ENCODE measurements at places on chromosomes 7 and 10. TPM values are rescaled to one million over a fixed set of nuclear protein-coding genes. Genes with fewer than 3 reads are reported as not detected.
A peak's percentile ranks its signal among the peaks of the same experiment; 100 is the strongest.

The NUTM2A gene
- total RNA-seq = 1.5 TPM

The C10orf53 gene
- total RNA-seq = not detected

The SCART1 gene
- total RNA-seq = 3.9 TPM

The SLIT1 gene
- total RNA-seq = 0.35 TPM

The TRIM50 gene
- 0.19 TPM for total RNA-seq

The MOGAT3 gene
- total RNA-seq = 0.25 TPM

The GPR146 gene
- total RNA-seq = 10.3 TPM

The SPDYE9 gene
- total RNA-seq = not detected

GRCh38 chr10:122325235-122325634 is 49.3 kb upstream of the PLEKHA1 start:
- H3K27me3 ChIP-seq = no peaks in the 10 kb centered on the region
- DNase-seq = no peak
- H3K4me1 ChIP-seq = no peaks in the 10 kb centered on the region
- H3K4me3 ChIP-seq = no peak overlapping the region
- H3K27ac ChIP-seq = no peak overlapping the region

DNA sequence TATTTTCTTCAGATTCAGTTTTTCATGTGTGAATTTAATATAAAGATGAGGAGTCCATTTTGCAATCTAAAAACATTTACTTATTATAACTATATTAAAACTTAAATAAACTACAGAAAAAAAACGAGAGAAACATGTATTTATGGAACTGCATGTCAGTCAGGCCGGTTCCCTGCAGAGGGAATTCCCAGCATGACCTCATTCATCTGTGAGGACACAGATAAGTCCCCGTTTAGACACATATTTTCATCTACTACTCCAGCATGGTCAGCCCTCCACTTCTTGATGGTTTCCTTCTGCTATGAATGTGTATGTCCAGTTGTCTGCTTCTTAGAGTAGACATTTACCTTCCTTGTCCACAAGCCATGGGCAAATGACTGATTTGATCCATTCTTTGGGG is 339.1 kb downstream of the SEMA3D start:
- no peaks in the 10 kb centered on the region for H3K27me3 ChIP-seq
- no peak for DNase-seq
- H3K4me3 ChIP-seq = no peak overlapping the region
- H3K27ac ChIP-seq = no peak overlapping the region
- H3K36me3 ChIP-seq = no peaks in the 10 kb centered on the region

GRCh38 chr7:137040745-137041144 is 172.3 kb downstream of the CHRM2 start:
- no peaks in the 10 kb centered on the region for H3K27me3 ChIP-seq
- H3K36me3 ChIP-seq = no peaks in the 10 kb centered on the region
- H3K27ac ChIP-seq = no peak overlapping the region
- no peak for DNase-seq
- no peak overlapping the region for H3K4me3 ChIP-seq
- no peaks in the 10 kb centered on the region for H3K4me1 ChIP-seq

GRCh38 chr7:138588986-138589385 is 112.2 kb downstream of the SVOPL start:
- no peak for DNase-seq
- no peaks in the 10 kb centered on the region for H3K27me3 ChIP-seq
- peaks cover 6% of the 10 kb centered on the region for H3K36me3 ChIP-seq

DNA sequence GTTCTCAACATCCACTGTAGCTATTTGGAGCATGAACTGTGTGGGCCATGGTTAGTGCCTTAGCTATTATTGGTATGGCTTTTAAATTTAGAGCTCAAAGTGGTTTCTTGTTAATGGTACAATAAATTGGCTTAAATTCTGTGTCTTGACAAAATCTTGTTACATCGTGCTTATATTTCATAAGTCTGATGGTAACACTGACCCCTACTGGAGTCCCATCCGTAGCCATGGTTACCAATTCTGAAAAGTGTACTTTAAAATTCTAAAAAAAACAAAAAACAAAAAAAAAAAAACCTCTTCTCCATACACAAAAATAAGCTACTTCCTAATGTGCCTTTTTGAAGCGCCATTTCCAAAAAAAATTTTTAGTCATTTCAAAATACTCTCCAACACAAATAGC is 6.4 kb upstream of the RPP30 start:
- no peak for DNase-seq
- H3K36me3 ChIP-seq = no peaks in the 10 kb centered on the region
- no peak overlapping the region for H3K4me3 ChIP-seq
- no peak overlapping the region for H3K27ac ChIP-seq
- H3K27me3 ChIP-seq = peaks cover 2% of the 10 kb centered on the region

DNA sequence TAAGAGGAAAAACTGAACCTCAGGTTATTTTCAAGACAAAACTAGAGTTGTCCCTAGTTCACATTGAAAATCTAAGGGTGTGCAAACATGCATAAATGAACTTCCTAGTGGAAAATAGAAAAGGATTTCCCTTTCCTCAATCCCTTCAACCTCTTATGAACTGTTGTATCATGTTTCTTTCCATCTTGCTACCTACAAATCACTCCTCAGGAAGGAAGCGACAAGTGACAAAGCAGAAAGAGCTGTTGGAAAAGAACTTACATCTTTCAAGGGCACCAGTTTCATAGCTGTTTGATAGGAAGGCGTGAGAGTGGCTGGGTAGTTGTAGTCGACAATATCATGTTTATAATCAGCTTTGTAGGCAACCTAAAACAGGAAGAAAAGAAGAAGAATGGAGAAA is 23.9 kb downstream of the NRAP start:
- no peak overlapping the region for H3K4me3 ChIP-seq
- H3K27me3 ChIP-seq = no peaks in the 10 kb centered on the region
- no peak overlapping the region for H3K27ac ChIP-seq
- no peak for DNase-seq

DNA sequence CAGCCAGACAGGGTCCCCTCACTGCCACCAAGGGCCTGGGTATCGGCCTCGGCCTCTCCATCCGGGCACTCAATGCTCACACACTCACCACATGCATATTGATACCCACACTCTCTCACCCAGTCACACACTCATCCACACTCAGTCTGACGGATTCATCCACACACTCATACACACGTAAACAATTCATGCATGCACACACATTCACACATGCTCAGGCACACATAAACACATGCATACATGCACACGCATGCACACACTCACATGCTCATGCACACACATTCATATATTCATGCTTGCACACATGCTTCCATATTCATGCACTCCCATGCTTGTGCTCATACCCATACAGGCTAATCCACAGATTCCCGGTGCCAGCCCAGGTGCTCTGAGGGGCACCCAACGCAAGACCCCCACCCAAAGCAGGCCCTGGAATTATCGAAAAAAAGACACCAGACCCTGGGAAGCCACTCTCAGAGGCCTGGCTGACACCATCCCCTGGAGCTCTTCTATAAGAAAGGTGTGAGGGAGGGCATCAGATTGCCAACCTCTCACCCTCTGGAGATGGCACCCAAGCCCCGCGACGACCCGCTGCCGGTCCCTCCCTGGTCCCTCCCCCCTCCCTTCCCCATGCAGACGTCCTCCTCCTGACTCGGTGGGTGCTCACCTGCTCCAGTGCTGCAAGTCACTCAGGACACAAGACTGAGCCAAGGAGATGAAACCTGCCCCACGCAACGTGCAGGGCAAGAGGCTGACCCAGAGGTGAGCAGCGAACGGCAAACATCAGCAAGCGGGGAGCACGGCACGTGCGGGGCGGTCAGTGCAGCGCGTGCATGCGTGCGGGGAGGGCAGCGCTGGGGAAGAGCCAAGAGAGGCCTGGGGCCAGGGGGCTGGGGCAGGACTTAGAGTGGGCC is 15.2 kb downstream of the STK32C start:
- peaks cover 4% of the 10 kb centered on the region for H3K4me1 ChIP-seq
- H3K27me3 ChIP-seq = no peaks in the 10 kb centered on the region
- no peak overlapping the region for H3K4me3 ChIP-seq
- no peak for DNase-seq

GRCh38 chr10:33822774-33823173 is 488.3 kb upstream of the NRP1 start:
- no peaks in the 10 kb centered on the region for H3K4me1 ChIP-seq
- H3K36me3 ChIP-seq = no peaks in the 10 kb centered on the region
- DNase-seq = no peak
- H3K27me3 ChIP-seq = no peaks in the 10 kb centered on the region

GRCh38 chr7:70706204-70706603 is 425.7 kb upstream of the GALNT17 start:
- peaks cover 5% of the 10 kb centered on the region for H3K4me1 ChIP-seq
- no peaks in the 10 kb centered on the region for H3K27me3 ChIP-seq
- no peak for DNase-seq

DNA sequence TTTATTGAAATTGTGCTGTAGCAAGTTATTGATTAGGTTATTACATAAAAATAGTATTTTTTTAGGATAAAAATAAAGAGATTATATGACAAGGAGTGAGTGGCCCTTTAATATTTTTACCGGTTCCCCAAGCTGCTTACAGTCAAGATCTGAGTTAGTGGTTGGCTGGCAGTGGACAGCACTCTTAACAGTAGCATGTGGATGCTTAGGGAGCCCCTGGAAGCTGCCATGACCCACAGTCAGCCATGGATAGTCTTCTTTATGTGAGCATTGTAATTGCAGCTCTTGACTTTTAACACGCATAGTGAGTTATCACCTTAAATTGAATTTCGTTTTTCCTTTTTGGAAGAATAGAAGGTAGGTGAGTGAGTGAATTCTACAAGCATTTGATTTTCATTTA is 22.1 kb downstream of the RAB18 start:
- H3K4me3 ChIP-seq = no peak overlapping the region
- no peaks in the 10 kb centered on the region for H3K4me1 ChIP-seq
- H3K27me3 ChIP-seq = no peaks in the 10 kb centered on the region
- H3K27ac ChIP-seq = no peak overlapping the region
- no peaks in the 10 kb centered on the region for H3K36me3 ChIP-seq

GRCh38 chr7:83472376-83472775 is 176.6 kb downstream of the SEMA3E start:
- no peaks in the 10 kb centered on the region for H3K4me1 ChIP-seq
- H3K27me3 ChIP-seq = no peaks in the 10 kb centered on the region
- DNase-seq = no peak
- H3K36me3 ChIP-seq = no peaks in the 10 kb centered on the region

DNA sequence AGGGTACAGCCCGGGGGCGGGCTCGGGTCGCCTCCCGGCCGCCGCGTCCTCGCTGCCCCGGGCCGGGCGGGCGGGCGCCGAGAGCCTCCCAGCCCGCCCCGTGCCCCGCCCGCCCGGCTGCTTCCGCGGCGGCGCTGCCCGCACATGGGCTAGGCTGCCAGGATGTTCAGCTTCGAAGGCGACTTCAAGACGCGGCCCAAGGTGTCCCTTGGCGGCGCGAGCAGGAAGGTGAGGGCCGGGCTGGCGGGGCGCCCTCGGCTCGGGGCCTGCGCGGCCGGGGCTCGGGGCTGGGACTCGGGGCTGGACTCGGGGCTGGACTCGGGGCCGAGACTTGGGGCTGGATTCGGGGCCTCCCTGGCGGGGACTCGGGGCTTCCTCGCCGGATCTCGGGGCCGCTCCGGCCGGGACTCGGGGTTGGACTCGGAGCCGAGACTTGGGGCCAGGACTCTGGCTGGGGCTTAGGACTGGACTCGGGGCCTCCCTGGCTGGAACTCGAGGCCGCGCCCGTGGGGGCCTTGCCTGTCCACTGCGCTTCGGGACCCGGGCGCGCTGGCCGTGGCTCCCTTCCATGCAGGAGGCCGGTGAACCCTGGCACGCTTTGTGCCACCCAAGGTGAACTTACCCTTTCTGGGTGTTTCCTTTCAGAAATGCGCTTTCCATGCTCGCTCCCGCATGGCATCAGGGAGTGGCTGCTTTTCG is 534 bp downstream of the UBE3C start:
- peaks cover 19% of the 10 kb centered on the region for H3K36me3 ChIP-seq
- peaks cover 26% of the 10 kb centered on the region for H3K4me1 ChIP-seq
- peak overlapping the region; percentile 73 for H3K4me3 ChIP-seq
- no peaks in the 10 kb centered on the region for H3K27me3 ChIP-seq

DNA sequence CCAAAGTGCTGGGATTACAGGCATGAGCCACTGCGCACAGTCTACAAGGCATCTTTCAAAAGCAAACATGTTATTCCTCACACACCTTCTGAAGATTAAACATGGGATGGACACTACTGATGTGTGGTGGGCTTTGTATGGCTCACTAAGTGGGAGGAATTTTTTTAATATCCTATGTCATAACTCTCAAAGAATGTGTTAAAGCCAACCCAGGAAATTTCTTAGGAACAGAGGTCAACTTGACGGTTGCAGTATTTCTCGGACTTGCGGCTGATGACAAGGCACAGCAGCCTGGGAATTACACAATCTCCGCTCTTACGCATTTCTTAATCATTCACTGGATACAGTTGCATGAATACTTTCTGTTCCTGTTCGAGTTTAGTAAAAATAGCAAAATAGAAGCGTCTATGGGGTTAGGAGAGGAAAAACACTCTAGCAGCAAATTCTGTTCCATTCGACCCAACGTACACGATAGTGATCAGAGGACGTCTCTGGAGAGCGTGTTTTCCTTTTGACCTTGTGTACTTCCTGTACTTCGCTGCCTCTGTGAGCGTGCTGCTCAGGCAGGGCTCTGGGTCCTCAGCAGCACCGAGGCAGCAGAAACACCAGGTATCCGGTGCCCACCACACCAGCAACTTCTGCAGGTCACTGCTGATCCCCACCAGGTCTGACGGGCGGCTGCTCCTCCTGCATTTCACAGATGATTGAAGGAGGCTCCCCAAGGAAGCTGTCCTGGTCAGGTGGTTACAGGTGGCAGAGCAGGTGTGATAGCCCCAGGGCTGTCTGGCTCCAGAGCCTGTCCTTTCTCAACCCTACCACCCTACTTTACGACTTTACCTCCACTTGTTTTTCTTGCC is 26.4 kb upstream of the SRGN start:
- H3K27me3 ChIP-seq = no peaks in the 10 kb centered on the region
- H3K36me3 ChIP-seq = no peaks in the 10 kb centered on the region

- no peaks in the 10 kb centered on the region for H3K27me3 ChIP-seq
- no peak for DNase-seq
- H3K4me3 ChIP-seq = no peak overlapping the region
- H3K4me1 ChIP-seq = no peaks in the 10 kb centered on the region
Observed at GRCh38 chr7:103687951-103688350, 241.9 kb upstream of the SLC26A5 start.

Data from kidney (tissue), 22 donors.